ENCODE measurements at places on chromosomes 5 and 9.

DNA sequence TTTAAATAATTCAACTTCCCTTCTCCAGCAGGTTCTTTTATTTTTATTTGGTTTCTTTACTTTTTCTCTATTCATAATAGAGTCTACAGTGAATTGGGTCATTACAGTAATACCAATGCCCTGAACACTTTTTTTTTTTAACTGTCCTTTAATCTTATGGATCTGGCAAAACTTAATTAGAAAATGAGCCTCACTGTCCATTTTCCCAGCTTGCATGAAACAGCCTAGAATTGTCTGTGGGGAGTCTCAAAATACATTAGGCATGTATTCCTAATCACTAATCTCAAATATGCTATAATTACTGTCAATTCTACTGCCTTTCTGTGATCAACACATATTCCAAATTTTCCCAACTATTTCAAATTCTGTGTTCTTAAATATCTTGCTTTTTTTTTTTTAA, 406.8 kb downstream of the ANXA1 start:
- no peak for DNase-seq

DNA sequence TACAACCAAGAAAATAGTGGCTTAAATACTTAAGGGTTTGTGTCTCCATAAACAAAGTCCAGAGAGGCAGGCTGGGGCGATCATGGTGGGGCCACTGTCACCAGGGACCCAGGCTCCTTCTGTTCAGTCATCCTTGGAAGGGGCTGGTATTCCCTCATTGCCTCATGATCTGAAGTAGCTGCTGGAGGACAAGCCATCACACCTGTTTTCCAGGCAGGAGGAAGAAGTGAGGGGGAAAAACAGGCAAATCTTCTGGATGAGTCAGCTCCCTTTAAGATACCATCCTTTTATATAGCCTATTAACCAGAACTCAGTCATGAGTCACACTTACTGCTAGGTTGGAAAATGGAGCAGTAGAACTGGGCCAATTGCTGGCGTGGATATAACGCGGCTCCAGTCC, 92.3 kb downstream of the DAP start:
- no peak for DNase-seq

DNA sequence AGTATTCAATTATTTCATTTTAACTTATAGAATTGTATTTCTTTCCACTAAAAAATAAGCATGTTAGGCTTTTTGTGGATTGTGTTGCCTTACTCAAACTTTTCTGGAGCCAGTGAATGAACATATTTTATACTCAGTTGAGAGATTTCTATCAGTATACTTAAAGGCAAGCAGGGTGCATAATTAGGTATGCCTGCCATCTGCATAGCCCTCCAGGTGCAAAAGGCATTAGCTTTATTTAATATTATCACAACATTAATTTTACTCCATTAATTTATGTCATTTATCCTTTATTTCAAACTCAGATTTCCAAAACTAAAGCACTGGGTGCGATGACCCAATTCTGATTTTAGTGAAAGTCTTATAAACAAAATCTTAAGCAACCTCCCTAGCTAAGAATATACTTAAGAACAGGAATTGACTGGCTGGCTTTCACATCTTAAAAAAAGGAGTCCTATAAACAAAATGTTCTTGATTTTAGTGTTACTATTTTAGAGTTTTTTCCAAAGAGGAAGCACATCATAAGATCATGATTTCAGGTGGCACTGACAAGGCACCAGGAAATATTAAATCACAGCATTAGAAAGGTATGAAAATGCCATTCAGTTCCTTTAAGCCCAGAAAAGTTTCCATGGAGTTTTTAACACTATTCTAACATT, 178.4 kb downstream of the MPDZ start:
- DNase-seq = no peak

- DNase-seq = no peak
Measured at GRCh38 chr9:80554301-80554700, 982.5 kb downstream of the TLE4 start.

DNA sequence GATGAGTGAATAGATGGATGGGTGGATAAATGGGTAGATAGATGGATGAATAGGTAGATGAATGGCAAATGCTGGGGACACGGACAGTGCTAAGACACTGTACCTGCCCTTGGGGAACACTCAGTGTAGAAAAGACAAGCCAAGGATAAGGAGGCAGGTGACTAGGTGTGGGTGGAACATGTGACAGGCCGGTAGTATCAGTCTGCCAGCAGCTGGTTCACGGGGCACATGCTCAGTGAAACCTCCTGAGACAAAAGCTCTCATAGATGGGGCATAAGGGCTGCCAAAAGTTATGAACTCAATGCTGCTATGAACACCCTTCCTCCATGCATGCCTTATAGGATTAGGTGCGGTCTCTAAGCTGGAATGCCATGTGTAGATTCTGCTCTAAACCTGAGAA, 71.0 kb downstream of the C5orf15 start:
- no peak for DNase-seq

DNA sequence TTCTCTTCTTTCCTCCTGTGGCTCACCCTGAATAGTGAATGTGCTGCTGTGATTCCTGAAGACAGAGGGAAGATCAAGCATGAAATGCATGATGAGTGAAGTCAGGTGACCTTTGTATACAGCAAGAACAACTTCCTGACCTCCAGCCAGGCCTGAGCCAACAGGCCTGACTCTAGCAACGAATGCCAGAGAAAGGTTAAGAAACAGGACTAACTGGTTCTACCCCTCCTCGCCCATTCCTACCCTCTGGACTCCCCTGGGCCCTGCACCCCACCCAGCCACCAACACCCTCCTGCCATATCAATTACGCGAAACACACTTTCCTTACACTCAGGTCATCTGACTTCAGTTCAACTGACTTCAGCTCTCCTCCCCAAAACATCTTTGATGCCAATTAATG, 4.9 kb downstream of the SUSD1 start:
- DNase-seq = no peak

DNA sequence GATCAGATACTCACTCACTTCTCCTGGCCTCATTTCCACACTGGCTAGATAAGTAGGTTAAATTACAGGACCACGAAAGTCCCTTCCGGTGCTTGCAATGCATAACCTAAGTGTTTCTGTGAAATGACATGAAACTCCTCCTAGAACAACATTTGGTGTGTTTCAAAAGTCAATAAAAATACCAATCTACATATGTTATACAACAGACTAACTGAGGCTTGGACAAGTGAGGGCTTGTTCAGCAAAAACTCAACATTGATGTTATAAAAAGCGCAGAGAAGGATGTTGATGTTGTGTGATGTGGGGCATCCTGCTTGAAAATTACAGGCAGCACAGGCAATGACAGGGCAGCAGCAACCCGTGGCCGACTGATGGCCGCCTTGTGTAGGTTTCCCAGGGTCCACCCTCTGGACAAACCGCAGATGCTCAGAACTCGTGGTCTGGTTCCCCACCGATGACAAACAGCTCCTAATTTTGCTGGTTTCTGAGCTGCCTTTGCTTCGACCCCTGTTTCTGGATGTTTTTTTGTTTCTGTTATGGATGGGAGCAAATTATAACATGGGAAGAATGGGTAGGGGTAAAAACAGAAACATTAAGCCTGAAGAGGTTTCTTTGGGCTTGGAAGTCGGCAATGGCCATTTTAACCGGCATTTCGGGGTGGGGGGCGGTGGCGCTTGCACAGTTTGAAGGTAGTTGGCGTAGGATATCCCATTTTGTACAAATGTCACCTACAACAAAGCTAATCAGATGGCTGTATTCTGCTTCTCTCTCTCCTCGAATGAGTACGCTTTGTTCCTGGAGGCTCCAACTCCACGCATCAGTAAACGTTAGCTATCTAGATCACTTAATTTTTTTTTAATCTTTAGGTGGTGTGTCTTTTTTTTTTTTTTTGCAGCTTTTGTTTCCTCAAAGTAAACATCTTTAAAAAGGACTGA, 116.1 kb downstream of the PDZD2 start:
- DNase-seq = no peak

GRCh38 chr9:129227843-129228189, 49.8 kb upstream of the IER5L start:
- DNase-seq = no peak

- no peak for DNase-seq
Measured at GRCh38 chr5:154590093-154590724, 112.2 kb upstream of the HAND1 start.

- no peak for DNase-seq
Measured at GRCh38 chr9:109011231-109011671, 2.0 kb downstream of the CTNNAL1 start.

GRCh38 chr5:27038476-27038875, at the start of gene CDH9:
Gene CDH9 (minus strand): TSS chr5:27038586. CDS start chr5:26988333, 50,253 bp downstream.
- DNase-seq = no peak

GRCh38 chr9:69078581-69078980, 43.0 kb downstream of the FXN start:
- DNase-seq = no peak

- no peak for DNase-seq
Measured at GRCh38 chr9:93663877-93664548, 87.6 kb downstream of the PHF2 start.

- no peak for DNase-seq
Measured at GRCh38 chr5:180613188-180613813, 22.0 kb upstream of the SCGB3A1 start.

DNA sequence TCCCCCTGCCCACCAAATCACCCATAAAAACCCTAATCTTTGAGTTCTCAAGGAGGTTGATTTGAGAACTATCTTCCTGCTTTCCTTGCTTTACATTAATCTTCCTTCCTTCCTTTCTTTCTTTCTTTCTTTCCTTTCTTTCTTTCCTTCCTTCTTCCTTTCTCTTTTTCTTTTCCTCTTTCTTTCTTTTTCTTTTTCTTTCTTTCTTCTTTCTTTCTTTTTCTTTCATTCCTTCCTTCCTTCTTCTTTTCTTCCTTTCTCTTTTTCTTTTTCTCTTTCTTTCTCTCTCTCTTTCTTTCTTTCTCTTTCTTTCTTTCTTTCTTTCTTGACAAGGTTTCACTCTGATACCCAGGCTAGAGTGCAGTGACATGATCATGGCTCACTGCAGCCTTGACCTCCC, 67.3 kb upstream of the CEMIP2 start:
- no peak for DNase-seq

GRCh38 chr5:83485842-83486241, 14.3 kb downstream of the VCAN start:
- no peak for DNase-seq

DNA sequence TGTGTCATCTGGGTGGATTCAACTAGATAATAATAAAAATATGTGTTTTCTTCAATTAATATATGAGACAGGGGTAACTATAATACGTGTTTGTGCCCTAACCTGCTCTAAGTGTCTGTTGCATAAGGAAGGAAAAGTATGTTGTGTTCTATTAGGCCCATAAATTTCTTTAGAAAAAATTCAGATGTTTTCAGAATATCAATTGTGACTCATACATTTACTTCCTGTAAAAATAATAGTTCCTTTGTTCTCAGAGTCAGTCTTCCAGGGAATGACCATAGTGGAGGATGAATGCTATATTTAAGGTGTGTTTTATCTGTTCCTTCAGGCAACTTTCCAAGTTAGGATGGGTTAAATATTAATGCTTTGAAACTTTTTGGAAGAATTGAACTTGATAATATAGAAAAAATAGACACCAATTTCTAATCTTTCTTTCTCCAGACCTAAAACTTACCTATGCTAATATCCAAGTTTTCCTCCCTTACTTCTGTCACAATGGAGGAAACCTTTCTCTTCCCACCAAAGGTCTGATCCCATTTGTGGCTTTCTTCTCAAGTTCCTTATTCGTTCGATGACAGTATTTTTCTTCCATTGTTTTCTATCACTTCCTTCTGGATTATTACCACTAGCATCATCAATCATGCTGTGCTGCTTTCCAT, 49.9 kb downstream of the ISL1 start:
- DNase-seq = no peak

- DNase-seq = no peak
Measured at GRCh38 chr5:150307617-150308426, 5.1 kb upstream of the ARSI start.

DNA sequence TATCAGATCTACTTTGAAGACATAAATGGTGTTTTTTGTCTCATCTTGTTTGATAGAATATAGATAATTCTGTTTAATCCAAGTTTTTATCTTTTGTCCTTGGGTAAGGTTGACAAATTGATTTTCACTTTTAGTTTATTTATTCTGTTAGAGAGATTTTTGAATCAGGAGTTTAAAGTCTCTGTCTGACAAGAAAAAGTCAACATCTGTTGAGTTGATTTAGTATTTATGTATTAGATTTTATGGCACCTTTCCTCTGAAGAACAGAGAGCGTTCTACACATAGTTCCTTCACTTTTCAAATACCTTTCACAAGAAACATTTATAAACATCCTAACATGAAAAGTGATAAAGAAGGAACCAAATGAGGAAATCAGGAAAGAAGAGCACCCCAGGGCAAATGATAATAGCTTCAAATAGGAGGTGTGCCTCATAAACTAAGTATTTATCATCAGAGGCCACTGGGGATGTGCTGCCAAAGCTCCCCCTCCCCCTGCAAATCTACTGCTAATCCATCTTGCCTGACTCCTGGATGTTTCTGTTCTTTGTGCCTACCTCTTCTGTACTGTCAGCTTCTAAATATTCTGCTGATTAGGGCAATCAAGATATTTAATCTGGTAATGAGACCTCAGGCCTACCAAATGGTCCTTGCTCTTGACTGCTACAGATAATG, 457.7 kb upstream of the CHD1 start:
- DNase-seq = no peak

DNA sequence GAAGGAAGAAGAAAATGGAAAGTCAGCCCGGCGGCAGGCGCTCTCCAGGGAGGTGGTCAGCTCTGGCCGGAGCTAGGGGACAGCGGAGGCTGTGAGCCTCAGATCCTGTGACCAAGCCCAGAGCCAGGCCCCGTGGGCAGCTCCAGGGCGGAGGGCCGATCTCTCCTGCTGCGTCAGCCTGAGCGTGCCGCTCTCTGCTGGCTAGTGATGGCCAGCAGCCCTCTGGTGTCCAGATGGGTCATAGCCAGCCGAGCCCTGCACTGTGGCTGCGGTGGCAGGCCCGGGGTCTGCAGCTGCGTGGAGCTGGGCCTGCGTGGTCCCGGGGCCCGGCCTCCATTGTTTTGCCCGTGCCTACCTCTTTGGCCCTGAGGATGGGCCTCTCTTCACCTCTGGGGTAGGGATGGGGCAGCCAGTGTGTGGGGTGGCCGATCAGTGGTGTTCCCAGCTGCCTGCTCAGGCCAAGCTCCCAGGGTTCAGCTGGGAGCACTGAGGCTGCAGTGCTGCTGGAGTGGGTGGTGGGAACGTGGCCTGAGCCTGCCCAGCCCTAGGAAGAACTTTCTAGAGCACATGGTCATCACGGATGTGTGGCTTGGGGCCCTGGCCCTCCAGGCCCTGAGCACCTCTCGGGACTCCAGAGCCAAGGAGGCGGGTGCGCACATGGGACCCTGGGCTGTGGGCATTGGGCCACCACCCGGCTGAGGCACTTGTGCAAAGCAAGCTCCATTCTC, 17.1 kb upstream of the NRARP start:
- no peak for DNase-seq

GRCh38 chr5:87137283-87137682, 130.4 kb upstream of the RASA1 start:
- no peak for DNase-seq

DNA sequence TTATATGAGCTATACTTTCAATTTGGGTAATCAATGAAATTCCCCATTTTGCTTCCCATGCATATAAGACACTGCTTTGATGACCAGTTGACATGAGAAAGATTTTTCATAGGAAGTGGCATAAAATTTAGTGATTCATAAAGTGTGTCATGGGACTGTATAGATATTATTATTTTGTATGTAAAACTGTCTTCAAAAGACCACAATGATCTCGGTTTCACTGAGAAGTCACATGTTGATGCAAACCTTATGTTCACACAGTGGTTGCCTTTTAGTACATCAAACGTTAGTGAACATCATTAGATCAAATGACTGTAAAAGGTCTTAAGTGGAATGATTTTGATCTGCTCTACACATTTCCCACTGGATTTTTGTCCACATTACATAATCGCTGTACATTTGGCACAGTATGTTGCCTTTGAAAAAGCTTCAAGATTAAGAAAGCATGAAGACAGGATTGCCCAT, 349.2 kb upstream of the MEF2C start:
- DNase-seq = no peak

Data from NCI-H187 (cell line).